ENCODE measurements at places on chromosomes 6 and 20. TPM values are rescaled to one million over a fixed set of nuclear protein-coding genes. Genes with fewer than 3 reads are reported as not detected.

Gene KIF13A
- not detected for total RNA-seq

Gene C20orf144
- 0.30 TPM for total RNA-seq

Gene PAX1
- total RNA-seq = not detected

Gene GATA5
- not detected for total RNA-seq

Gene GTSF1L
- not detected for total RNA-seq

Gene SLC22A3
- total RNA-seq = not detected

Gene HLA-DRB5
- 12.7 TPM for total RNA-seq

Gene PSMB8
- 401 TPM for total RNA-seq

Gene BPIFA3
- not detected for total RNA-seq

Gene OR12D3
- not detected for total RNA-seq

Gene BPIFB4
- not detected for total RNA-seq

Gene DEFB124
- total RNA-seq = not detected

Gene NUDT3
- 10.0 TPM for total RNA-seq

Gene ZGPAT
- total RNA-seq = 42.8 TPM

Gene ARMC12
- total RNA-seq = 0.40 TPM

Gene NRSN1
- not detected for total RNA-seq

Gene MUCL3
- total RNA-seq = not detected

Gene ZC2HC1B
- total RNA-seq = not detected

Gene ZNF165
- total RNA-seq = 0.50 TPM

Gene FAM162B
- total RNA-seq = not detected

Gene OPRM1
- total RNA-seq = not detected

Gene MUC21
- not detected for total RNA-seq

Gene IPCEF1
- total RNA-seq = 20.3 TPM

Gene GSTA3
- total RNA-seq = not detected

Gene NFKBIL1
- total RNA-seq = 22.8 TPM

Gene TGM3
- total RNA-seq = not detected

Gene CHMP4B
- 86.9 TPM for total RNA-seq

Gene C6orf163
- 0.86 TPM for total RNA-seq

Gene ZNF76
- 42.7 TPM for total RNA-seq

Gene HLA-C
- 1,690 TPM for total RNA-seq

Gene VIP
- not detected for total RNA-seq

Gene ELOVL4
- total RNA-seq = 1.9 TPM

Gene MLN
- not detected for total RNA-seq

All from activated CD4-positive, alpha-beta memory T cell treated with anti-CD3 and anti-CD28 coated beads, Interleukin-2, amount 10 ng/mL, durations not matched to agents 7 days and 5 days (primary cell).